ENCODE measurements at places on chromosomes 5 and 9. TPM values are rescaled to one million over a fixed set of nuclear protein-coding genes. Genes with fewer than 3 reads are reported as not detected.

CLIC3 gene
- not detected for total RNA-seq

DNA sequence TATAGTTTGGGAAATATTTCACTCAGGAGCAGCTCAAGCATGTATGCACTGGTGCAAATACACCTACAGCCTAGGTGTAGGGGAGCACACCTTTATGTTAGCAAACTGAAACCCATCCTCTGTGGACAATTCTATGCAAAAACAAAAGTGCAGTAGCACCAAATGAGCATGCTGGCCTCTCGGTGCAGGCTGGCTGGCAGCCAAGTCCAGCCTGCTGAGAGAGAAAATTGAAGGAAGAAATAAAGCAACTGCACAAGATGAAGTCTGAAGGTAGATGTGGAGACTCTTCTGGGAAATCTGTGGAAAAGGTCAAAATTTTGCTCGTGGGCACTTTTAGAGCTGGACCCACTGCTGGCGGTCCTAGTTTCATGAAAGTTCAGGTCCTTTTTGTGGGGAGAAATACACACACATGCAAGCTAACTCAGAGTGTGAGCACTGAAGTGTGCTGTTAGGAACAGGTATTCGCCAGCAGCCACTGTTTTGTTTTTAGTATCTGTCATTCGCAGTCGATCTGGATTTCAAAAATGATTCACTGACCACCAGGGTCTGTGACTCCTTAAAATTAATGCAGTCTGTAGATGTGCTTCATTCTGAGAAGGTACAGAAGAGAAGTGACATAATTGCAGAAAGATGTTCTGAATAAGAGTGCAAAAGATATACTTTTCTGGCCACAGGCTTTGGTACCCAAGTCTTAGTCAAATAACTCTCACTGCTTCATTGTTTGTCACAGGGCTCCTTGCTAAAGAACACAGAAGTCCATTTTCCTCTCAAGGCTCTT is 281.7 kb downstream of the PARP8 start:
- DNase-seq: no peak

DNA sequence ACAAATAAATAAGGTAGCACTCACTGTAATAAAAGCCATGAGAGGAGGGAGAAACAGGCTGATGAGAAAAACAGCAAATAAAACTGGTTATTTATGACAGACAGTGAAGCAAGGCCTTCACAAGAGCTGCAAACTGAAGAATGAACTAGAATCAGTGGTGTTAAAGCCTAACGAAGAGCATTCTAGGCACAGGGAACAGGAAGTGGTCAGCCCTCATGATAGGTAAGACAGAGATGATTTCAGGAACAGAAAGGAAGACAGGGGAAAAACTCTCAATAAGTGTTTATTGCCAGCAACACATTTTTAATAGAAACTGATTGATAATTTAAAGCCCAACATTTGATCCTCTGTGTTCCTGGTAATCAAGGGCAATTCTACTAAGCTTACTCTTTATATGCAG is 124.5 kb downstream of the EDIL3 start:
- no peak for DNase-seq

DNA sequence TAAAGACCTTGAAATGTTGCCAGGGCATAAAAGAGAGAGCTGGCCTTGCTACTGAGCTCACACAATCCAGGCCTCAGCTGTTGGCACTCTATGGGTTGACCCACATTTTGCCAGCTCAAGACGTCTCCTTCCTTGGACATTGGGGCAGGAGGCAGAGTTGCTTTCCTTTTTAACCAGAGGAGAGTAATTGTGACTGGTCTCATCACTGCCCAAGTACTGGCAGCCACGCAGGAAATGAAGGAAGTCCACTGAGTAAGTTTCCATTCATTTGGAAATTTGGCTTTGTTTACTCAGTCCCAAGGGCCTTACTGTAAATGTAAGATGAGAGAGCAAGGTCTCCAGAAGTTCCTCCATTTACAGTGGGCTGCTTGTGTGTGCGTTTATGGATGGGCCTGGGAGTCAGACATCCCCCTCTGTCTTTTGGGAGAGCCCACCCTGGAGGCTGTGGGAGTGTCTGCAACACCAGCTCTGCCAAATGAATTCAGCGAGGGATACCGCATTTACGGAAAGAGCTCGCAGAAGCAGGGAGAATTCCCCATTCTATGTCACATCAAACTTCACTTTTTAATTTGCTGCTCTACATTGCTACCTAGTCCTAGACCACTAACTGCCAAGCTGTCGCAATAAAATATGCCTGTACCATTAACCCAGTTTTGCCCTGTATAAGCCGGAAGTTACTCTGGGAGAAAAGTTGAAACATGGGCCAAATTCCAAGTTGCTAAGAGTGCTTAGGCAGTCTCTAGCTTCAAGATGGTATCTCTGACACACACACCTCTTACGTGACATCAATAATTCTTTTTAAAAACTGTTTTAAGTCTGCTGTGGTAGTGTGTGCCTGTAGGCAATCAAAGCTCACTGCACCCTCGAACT is 24.5 kb upstream of the PDZD2 start:
- DNase-seq: no peak

DNA sequence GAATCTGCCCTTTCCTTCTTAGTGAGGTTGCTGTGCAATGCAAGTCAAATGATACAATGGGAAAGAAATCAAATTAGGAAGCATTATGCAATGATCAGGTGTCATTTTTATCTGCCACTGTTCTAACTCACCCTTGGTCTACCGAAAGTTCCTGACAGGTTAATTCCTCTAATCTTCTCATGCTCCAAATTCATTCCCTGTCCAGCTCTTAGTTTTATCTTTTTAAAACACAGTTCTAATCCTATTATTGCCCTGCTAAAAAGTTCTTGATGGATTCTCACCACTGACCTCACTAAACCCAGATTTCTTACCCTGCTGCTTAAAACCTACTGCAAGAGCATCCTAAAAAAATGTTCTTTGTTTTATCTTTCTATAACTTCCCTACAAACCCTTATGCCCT is 1000.9 kb downstream of the CDH18 start:
- no peak for DNase-seq

DNA sequence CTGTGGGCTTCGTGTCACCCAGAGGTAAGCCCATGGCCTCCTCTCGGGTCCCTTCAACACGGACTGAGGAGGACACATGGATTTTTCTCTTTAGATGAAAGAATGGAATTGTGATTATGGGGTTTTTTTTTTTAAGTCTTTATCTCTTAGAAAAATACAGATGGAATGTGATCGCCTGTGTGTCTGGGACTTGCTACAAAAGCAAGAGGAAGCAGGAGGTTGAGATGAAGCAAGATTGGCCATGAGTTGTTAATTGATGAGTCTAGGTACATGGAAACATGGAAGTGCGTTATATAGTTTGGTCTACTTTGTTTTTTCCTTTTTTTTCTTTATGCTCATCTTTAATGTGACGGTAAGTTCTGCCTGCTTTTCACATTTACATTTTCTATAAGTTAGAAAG is 14.6 kb downstream of the USP20 start:
- DNase-seq: no peak

DNA sequence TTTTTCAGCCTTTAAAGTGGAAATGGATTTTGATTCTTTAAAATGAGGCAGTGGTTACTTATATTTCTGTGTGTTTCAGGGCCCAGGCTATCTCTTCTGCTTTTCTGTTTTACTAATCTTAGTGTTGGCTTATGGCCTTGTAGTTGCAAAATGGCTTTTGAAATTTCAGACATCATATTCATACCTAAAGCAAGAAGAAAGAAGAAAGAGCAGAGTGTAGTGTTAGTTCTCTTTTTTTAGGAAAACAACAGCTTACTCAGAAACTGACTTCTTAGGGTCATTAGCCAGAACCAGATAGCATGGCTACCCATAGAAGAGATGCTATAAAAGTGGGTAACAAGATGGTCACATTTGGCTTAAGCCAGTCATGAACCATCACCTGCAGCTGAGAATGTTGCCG is 20.9 kb downstream of the ZBED3 start:
- DNase-seq: no peak

GRCh38 chr5:53825016-53825415 is 264.6 kb downstream of the NDUFS4 start:
- no peak for DNase-seq

DNA sequence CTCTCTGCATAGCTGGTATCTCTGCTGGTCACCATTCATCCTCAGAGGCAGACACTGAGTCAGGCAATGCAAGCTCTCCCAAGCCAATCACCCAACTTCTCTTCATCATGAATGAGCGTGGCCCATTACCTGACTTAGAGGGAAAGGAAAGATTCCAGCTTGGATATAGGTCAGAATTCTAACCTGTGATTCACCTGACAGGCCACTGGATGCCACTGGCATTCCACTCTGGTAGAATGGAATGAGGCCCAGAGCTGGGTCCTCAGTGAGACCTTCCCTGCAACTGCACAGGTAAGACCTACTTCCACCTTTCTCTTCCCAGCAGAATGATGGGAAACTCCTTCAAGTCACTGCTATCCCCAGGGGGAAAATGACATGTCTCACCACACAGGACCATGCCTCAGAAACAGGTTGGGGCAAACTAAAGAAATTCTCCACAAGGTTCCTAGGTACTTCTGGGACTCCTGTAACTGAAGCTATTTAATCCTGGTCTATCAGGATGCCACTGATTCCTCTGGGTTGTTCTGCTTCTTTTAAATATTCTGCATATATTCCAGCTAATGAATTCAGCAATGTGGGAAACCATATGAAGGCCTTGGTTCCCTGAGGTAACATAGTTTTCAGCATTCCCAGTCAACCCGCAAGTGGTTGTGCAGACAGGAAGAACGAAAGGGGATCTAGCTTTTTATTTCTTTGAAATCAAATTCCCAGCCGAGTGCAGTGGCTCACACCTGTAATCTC is 62.0 kb downstream of the SUSD1 start:
- no peak for DNase-seq
